Activated naive CD8-positive, alpha-beta T cell treated with anti-CD3 and anti-CD28 coated beads, Interleukin-2, amount 10 ng/mL, durations not matched to agents 7 days and 5 days (primary cell): ENCODE measurements at places on chromosomes 2 and 18. TPM values are rescaled to one million over a fixed set of nuclear protein-coding genes. Genes with fewer than 3 reads are reported as not detected.

GALNT13 gene
- 0.64 TPM for total RNA-seq

- no peak for DNase-seq
These were observed 235.9 kb downstream of the ZNF516 start for GRCh38 chr18:76259096-76259495.

DNA sequence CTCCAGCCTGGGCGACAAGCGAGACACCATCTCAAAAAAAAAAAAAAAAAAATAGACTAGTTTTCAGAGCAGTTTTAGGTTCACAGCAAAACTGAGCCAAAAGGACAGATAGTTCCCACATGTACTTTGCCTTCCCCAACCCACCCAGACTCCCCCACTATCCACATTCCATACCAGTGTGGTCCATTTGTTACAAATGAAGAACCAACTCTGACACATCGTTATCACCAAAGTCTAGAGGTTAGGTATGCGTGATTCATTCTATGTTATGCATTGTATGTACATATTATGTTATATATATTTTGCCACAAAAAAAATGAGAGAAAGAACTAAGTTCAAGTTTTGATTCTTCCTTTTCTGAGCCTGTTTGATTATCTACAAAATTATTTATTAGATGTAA lies 3.5 kb downstream of the DUSP11 start:
- DNase-seq: no peak

VAMP8 gene
- total RNA-seq: 128 TPM

HOXD8 gene
- total RNA-seq: not detected

GRCh38 chr2:218733171-218734021 lies 22.8 kb downstream of the TTLL4 start:
- no peak for DNase-seq

KCNK3 gene
- not detected for total RNA-seq

DNA sequence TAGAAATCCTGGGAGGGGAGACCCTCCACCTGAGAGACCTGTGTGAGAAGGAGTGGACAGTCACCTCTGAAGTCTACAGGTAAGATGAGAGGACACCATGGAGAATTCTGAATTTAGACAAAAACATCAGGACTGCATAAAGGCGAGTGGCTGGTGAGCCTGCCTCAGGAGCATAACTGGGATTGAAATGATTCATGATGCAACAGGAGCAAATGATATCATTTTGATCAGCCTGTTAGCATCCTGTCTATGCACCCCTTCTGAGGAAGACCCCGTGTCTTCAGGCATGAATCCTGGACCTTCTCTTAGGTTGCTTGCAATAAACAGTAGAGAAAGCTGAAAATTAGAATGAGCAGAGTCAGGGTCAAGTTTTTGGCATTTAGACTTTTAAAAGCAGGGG lies 245.8 kb downstream of the ETAA1 start:
- no peak for DNase-seq

YES1 gene
- 18.0 TPM for total RNA-seq

LIMS3 gene
- total RNA-seq: 0.91 TPM

- no peak for DNase-seq
These were observed 56.6 kb downstream of the INHBB start for GRCh38 chr2:120402508-120402907.

NHEJ1 gene
- 16.7 TPM for total RNA-seq

DNA sequence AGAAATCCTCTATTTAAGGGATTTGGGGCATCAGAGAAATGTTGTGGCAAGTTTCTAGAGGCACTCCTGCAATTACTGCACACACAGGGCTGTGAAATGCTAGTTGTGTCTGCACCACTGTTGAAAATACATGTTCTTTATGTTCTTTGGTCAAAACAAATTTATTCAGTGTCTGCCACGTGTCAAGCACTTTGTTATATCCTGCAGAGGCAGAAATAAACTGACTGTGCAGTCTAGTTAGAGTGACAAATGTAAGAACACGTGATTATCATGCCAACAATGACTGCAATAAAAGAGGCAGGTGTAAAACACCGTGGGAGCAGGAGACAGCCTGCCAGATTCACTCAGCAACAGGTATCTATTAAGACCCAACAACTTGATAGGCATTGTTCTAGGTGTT lies 423.3 kb downstream of the LRP1B start:
- no peak for DNase-seq

LIMS2 gene
- 24.9 TPM for total RNA-seq

- DNase-seq: no peak
These were observed 211.9 kb downstream of the MYCN start for GRCh38 chr2:16152071-16152927.

DNA sequence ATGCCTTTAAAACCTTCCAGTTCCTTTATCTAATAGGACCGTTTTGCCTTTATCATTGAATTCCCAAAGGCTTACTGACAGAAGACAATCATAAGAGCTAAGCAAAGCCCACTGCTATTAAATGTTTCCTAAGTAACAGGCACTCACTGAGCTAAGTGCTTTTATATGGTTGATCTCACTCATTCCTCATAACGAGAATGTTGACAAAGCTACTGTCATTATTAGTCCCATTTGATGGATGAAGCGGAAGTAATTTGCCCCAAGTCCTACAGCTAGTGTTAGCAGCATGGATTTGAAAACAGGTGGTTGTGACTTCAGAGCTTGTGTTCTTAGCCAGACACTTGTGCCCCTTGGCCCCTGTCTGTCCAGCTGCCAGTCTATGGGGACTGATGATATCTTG lies 134.8 kb upstream of the SERPINE2 start:
- DNase-seq: no peak

DNA sequence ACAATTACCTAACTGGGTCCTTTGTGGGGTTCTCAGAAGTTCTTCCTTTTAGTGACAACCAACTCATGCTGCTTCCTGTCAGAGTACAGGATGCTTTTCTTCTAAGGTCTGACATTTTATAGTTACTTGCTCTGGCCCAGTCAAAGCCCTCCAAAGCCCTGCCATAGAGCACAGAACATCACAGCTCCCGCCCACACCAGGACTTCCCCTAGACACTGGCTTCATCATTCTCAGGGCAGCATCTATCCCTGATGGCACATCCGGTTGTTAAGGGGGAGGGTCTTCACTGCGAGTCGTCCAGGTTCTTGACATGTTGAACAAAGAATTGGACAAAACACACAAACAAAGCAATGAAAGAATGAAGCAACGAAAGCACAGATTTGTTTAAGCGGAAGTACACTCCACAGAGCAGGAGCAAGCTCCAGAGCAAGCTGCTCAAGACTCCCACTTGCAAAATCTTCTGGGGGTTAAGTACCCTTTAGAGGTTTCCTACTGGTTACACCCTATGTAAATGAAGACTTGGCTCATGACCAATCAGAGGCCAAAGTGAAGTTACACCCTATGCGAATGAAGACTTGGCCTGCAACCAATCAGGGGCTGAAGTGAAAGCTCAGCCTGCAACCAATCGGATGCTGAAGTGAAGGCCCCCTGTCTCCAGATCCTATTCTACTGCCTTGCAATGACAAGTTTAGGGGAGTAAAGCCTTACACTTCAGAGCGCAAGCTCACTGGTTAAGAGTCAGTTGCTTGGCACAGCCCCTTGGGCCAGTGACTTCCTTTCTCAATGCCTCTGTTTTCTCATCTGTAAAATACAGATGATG lies 79.0 kb downstream of the HDAC4 start:
- peak; percentile 56 for DNase-seq

DNA sequence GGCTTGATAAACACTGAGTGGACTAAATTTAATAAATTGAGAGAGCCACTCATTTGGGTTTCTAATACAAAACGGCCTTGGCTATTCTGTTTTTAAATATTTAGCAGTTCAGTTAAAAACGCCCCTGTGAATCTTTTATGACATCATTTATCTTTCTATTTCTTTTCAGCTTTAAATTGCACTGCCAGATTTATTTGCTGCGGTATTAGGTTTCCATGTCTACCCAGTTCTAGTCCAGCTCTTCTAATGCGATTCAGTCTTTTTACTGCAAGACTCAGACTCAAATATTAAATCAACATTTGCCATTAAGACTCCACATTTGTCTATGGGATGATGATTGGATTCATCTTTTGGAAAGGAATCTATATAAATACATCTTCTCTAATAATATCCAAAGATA lies 2174.3 kb upstream of the PIK3C3 start:
- DNase-seq: no peak

CGREF1 gene
- 1.6 TPM for total RNA-seq

GRCh38 chr2:47386551-47386950 lies 16.4 kb upstream of the MSH2 start:
- DNase-seq: no peak

- no peak for DNase-seq
These were observed 53.0 kb upstream of the LRP2 start for GRCh38 chr2:169415233-169415748.

ALPP gene
- not detected for total RNA-seq

DNA sequence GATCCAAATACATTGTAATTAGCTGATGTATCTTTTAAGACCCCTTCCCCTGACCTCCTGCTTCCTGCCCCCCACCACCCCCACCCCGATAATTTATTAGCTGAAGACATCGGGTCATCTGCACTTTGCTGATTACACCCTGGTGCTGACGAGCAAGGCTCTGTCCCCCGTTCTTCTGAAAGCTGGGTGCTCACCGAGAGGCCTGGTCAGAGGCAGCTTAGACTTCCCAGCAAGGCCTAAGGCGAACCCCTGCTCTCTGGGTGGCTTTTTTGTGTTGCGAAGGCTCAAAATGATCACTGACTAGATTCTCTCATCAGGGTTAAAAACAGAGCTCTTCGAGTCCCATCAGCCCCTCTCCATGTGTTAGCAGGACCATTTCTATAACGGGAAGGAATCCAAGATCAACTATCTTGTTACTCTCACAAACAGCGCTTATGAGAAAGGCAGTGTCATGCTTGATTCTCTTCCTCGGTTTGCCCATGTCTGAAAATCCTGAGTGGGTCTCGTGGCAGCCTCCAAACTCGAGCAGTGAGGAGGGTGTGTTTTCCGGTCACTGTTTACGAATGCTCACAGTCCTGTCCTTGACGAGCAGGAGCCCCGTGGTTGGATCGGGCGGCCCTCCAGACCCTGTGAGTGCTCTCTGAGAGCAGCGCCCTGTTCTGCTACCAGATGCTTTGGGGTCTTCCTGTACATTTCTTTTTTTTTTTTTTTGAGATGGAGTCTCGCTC lies 201.6 kb downstream of the HDAC4 start:
- no peak for DNase-seq

TMEM18 gene
- total RNA-seq: 31.3 TPM

DNA sequence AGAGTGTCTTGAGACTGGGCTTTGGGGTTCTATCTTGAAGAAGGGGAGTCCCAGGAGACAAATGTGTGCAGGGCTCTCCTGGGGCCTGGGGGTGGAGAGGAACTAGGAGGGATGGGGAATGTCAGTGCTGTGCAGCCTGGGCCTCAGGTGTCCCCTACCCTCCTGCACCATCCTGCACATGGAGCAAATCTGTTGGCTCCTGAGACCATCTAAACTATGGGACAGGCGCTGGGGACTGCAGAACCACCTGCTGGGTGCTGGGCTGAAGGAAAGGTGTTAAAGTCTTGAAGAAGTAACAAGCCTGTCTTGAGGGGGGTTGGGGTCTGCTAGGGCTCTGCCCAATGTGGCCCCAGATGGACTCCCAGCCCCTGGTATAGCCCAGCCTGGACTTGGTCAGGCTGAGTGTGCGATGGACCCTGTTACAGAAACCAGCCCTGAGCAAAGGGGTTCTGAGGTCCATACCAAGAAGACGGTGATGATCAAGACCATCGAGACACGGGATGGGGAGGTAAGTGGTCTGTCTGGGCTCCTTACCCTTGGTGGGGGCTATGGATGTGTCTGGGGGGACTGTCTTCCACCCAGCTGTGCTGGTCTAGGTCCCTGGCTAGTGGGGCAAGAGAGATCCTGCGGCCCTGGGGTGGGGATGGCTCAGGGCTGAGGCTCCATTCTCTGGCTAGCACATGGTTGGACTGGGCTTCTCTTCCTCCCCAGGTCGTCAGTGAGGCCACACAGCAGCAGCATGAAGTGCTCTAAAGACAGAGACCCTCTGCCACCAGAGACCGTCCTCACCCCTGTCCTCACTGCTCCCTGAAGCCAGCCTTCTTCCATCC lies 7.3 kb downstream of the DES start:
- no peak for DNase-seq

GLB1L gene
- total RNA-seq: 3.3 TPM

PKDCC gene
- total RNA-seq: not detected

FKBP1B gene
- total RNA-seq: 4.0 TPM

DNA sequence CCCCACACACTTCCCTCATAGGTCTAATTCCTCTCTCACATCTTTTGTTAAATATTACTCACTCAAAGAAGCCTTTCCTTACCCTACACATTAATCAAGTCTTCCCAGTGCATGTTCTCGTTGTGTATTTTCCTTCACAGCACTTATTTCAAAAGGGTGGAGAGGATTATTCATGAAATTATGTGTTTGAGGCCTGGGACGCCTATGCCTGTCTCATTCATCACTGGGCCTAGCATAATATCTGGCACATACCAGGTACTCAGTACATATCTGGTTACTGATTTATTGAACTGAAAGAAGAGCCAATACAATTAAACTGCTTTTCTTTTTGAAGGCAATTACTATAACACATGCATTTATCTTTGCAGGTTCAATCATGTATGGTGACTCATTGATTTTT lies 15.1 kb upstream of the MALL start:
- DNase-seq: no peak
